ENCODE measurements at places on chromosomes 6 and 20.
A peak's percentile ranks its signal among the peaks of the same experiment; 100 is the strongest.

DNA sequence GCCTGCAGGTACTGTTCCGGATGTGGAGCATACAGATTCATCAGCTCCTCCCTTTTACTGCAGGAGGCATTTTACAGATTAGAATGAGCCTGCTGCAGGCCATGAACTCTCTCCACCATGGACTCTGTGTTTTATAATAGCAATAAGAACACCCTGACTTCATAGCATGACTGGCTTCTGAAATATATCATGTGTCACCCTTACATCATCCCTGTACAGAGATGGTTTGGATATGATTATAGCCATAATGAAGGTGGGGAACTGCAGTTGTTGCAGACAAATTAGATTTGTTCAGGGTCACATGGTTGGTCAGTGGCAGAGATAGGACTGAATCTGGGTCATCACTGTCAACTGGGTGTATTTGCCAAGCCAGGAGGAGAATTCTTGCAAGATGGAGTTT, 100.7 kb downstream of the FOXO3 start:
- DNase-seq: no peak

DNA sequence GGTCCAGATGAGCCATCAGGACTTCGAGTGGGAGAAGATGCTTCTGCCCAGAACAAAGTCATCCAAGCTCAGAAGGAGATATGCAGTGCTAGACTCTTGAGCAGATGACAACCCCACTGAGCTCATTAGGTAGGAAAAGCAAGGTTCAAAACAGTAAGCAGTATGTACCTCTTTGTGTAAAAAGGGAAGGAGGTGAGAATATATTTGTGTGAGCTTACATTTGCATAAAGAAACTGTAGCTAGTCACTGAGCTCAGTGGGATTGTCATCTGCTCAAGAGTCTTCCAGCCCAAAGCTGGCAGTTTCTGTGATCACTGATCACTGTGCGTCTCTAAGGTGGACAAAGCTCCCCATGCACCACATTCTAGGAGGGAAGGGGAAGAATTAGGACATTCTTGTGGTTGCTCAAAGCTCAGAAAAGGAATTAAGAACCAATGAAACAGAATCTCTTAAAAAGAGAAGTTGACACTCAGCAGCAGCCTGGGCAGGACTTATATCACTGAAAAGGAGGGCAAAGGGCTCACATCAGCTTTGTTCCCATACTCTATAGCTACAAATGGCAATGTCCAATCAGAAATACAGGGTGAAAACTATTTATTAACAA, 90.0 kb upstream of the MAFB start:
- DNase-seq: no peak

GRCh38 chr6:13605634-13606033, 9.5 kb upstream of the NOL7 start:
- DNase-seq: no peak

- DNase-seq: no peak
Observed at GRCh38 chr20:33282991-33283555, at the start of gene BPIFB1. TSS of gene BPIFB1 (plus strand) at chr20:33283214. CDS start at chr20:33286074, 2,860 bp downstream.

- no peak for DNase-seq
Observed at GRCh38 chr20:9576695-9577094, 62.3 kb downstream of the LAMP5 start.

DNA sequence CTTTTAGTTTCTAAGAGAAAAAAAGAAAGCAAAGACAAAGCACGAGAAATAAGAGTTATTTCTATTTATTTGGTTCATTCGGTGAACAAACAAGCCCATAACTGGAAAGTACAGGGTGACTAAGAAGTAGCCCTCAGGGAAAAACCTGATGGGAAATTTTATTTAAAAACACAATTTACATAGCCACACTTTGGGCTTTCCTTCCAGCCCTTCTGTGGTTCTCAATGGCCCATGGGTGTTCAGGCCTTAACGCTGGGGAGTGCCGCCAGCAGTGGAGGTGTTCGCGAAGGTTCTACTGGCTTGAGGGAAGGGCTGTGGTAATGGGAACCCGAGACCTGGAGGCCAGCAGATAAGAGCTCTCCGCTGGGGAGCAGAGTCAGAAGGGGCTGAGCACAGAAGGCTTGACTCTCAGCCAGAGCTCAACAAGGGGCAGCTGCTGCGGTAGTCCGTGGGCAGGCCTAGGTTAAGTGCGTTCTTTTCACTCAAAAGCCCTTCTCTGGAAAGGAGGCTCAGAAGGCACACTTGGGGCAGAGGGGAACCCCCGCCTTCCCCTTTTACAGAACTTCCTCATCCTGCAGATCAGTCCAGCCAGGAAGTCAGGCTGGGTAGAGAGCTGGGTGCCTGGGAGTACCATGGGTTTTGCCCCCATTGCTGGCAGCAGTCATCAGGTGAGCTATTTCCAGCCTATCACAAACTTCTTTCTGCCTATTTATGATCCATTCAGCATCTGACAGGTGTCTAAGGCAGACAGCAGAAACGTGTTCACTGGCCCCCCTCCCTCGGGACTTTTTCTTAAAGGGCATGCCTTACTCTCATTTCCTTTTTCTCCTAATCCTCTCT, 8.8 kb upstream of the CD83 start:
- peak; percentile 18 for DNase-seq

GRCh38 chr6:125798734-125799508, 8.2 kb downstream of the NCOA7 start:
- no peak for DNase-seq

GRCh38 chr6:13873288-13874190, 51.2 kb upstream of the RNF182 start:
- DNase-seq: peak; percentile 49

DNA sequence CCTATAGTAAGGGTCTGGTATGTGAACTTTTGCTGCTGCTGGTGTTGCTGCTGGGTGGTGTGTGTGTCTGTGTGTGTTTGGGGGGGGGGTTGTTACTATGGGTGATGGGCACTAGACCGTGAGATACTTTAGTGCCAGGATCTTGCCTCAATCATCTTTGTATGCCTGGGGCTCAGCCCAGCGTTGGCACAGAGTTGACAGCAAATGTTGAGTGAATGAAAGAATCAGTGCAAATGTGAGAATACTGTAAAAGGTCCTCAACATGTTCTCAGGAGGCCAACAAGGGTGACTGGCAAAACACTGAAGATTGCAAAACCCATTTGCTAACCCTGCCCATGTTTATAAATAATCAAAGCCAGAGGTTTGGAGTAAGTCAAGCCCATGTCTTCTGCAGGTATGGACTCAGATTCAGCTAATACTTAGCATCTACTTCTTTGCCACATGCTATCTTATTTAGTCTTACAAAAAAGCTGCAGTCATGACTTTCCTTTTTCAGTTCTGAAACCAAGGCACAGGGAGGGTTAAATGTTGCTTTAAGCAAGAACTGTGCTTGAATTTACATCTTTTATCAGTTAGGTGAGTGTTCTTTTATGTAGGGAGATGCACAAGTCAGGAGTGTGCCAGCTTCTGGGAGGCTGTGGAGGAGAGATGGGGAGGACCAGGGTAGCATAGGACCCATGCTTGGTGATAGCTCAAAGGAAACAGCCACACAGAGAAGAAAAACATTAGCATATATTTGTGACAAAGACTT, 125.3 kb upstream of the SPACA1 start:
- DNase-seq: no peak

GRCh38 chr20:50820515-50821256, 25.8 kb downstream of the BCAS4 start:
- no peak for DNase-seq

Data from T-helper 17 cell (primary cell).